ENCODE measurements at places on chromosomes 1 and 21.

- no peak overlapping the region for H3K4me3 ChIP-seq
- no peaks in the 10 kb centered on the region for H3K36me3 ChIP-seq
- no peaks in the 10 kb centered on the region for H3K27me3 ChIP-seq
- DNase-seq, result no peak
These were observed 8.9 kb upstream of the PRMT6 start for GRCh38 chr1:107047602-107048001.

GRCh38 chr1:110542725-110543124, 23.8 kb upstream of the KCNA10 start:
- no peak overlapping the region for H3K4me3 ChIP-seq
- H3K36me3 ChIP-seq, result no peaks in the 10 kb centered on the region
- no peaks in the 10 kb centered on the region for H3K4me1 ChIP-seq
- no peak for DNase-seq

- DNase-seq, result no peak
- no peak overlapping the region for H3K27ac ChIP-seq
- H3K27me3 ChIP-seq, result no peaks in the 10 kb centered on the region
- H3K4me3 ChIP-seq, result no peak overlapping the region
- H3K36me3 ChIP-seq, result no peaks in the 10 kb centered on the region
These were observed 284.8 kb downstream of the BACH1 start for GRCh38 chr21:29583424-29583924.

DNA sequence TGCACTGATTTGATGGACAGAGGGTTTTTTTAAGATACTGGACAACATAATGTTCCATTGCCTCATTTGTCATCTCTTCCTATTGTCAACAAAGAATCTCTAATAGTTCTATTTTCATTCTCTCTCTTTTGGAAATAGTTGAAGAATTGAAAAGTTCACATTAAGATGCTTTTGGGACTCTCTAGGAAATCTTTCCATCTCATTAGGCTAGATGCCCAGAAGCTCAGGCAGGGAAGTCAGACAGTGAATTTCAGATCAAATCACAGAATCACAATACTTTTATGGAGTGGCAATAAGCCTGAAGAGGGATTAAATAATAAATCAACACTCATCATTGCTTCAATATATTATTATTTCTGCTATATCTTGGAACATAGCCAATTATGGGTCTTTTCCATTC, 29.2 kb downstream of the NEGR1 start:
- H3K27me3 ChIP-seq, result no peaks in the 10 kb centered on the region
- no peak overlapping the region for H3K4me3 ChIP-seq
- H3K4me1 ChIP-seq, result no peaks in the 10 kb centered on the region
- no peak overlapping the region for H3K27ac ChIP-seq

DNA sequence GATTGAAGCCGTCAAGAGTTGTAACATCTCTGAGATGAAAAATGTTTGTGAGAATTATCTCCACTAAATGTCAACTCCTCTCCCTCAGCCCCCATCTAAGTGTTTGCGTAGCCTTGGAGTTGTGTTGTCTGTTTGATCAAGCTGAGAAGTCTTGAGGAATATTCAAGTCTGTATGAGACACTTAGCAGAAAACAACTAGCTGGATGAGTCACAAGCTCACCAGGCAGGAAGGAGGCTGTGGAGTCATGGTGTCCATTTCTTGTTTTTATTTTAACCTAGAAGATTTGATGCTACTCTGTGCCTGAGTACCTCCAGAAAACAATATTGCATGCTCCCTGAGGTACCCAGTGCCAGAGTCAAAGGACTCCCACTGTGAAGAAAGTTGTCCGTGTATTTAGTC, 211.6 kb upstream of the PLXNA2 start:
- H3K4me3 ChIP-seq, result no peak overlapping the region
- no peaks in the 10 kb centered on the region for H3K27me3 ChIP-seq
- no peaks in the 10 kb centered on the region for H3K36me3 ChIP-seq

DNA sequence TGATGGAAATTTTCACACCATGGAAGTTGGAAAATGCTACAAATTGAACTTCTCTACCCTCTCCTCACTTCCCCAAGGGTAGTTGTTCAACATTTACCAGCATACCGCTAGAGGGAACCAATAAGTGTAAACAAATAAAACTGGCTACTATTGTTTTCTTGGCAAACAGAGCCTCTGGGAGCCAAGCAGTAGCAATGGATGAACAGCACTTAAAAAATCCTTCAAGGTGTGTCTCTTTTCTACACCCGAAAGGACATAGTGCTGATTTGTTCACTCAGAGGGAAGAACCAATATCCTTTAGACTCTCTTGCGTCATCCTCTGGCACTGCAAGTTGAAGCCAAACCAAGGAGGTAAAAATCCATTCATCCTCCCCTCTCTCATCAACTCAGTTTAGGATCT, 161.5 kb downstream of the TBX15 start:
- no peaks in the 10 kb centered on the region for H3K36me3 ChIP-seq
- H3K27me3 ChIP-seq, result no peaks in the 10 kb centered on the region
- H3K4me1 ChIP-seq, result no peaks in the 10 kb centered on the region
- no peak overlapping the region for H3K4me3 ChIP-seq
- no peak overlapping the region for H3K27ac ChIP-seq

DNA sequence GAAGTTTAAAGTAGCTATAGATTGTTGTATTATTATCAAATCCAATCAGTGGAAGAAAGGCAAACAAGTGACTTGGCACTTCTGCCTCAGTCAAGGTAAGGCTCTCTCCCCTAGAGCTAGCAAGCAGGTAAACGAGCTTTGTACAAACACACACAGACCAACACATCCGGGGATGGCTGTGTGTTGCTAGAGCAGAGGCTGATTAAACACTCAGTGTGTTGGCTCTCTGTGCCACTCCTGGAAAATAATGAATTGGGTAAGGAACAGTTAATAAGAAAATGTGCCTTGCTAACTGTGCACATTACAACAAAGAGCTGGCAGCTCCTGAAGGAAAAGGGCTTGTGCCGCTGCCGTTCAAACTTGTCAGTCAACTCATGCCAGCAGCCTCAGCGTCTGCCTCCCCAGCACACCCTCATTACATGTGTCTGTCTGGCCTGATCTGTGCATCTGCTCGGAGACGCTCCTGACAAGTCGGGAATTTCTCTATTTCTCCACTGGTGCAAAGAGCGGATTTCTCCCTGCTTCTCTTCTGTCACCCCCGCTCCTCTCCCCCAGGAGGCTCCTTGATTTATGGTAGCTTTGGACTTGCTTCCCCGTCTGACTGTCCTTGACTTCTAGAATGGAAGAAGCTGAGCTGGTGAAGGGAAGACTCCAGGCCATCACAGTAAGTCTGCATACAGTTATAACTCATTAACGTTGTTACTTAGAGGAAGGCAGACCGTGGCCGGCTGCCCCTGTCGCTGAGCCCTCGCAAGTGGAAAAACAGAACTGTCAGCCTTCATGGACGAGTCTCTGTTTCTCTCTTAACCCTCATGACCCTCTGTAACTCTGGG, at the start of gene PALMD:
Gene PALMD (plus strand): TSS at position 415 of the 833 bp plus-strand sequence. CDS start 205 bp downstream, at position 620.
- no peak for DNase-seq
- H3K36me3 ChIP-seq, result no peaks in the 10 kb centered on the region
- peaks cover 23% of the 10 kb centered on the region for H3K4me1 ChIP-seq
- no peaks in the 10 kb centered on the region for H3K27me3 ChIP-seq
- peak within 1 kb of the TSS; percentile 64 for H3K27ac ChIP-seq

GRCh38 chr21:32520875-32521735, 64.2 kb downstream of the TCP10L start:
- H3K27ac ChIP-seq, result peak overlapping the region; percentile 77
- H3K4me1 ChIP-seq, result peaks cover 74% of the 10 kb centered on the region
- no peaks in the 10 kb centered on the region for H3K27me3 ChIP-seq
- H3K4me3 ChIP-seq, result no peak overlapping the region

GRCh38 chr1:206502812-206503211, 4.5 kb upstream of the RASSF5 start:
- no peaks in the 10 kb centered on the region for H3K27me3 ChIP-seq
- no peak overlapping the region for H3K27ac ChIP-seq
- H3K36me3 ChIP-seq, result no peaks in the 10 kb centered on the region

DNA sequence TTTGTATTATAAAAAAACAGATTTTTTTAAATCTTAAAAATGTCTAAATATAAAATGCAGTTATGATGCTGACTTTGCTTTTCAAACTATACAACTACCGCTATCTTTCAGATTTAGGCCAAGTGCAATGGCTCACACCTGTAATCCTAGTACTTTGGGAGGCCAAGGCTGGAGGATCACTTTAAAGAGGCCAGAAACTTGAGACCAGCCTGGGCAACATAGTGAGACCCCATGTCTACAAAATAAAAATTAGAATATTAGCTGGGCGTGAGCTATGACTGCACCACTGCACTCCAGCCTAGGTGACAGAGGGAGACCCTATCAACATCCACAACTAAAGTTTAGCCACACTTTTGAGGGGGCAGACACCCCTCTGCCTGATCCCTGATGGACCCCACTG, 20.3 kb downstream of the ZBTB17 start:
- peaks cover 82% of the 10 kb centered on the region for H3K4me1 ChIP-seq
- no peaks in the 10 kb centered on the region for H3K27me3 ChIP-seq
- no peak overlapping the region for H3K27ac ChIP-seq
- no peak for DNase-seq
- no peaks in the 10 kb centered on the region for H3K36me3 ChIP-seq
- no peak overlapping the region for H3K4me3 ChIP-seq

- no peaks in the 10 kb centered on the region for H3K36me3 ChIP-seq
- no peak for DNase-seq
- H3K4me1 ChIP-seq, result no peaks in the 10 kb centered on the region
- no peaks in the 10 kb centered on the region for H3K27me3 ChIP-seq
These were observed 1094.0 kb upstream of the B3GALT2 start for GRCh38 chr1:194280463-194280862.

DNA sequence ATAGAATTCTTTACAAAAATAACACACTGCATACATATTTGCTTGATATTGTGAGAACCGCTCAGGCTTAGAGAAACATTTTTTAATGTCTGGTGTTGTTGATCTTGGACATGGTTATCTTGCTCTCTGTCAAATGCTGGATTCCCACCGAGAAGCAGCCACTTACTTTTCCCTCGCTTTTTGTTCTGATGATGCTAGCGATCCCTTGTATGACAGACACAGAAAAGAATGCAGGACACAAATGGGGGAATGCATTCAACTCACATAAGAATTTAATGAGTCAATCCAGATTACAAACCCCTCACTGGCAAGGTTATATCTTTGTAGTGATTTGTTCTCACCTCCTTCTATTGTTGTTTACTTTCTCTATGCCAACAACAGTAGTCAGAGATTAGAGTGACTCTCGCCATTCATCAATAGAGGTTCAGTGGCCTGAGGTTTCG, 76.8 kb upstream of the AKT3 start:
- no peak overlapping the region for H3K27ac ChIP-seq
- DNase-seq, result no peak
- H3K27me3 ChIP-seq, result no peaks in the 10 kb centered on the region
- no peaks in the 10 kb centered on the region for H3K36me3 ChIP-seq
- no peaks in the 10 kb centered on the region for H3K4me1 ChIP-seq

DNA sequence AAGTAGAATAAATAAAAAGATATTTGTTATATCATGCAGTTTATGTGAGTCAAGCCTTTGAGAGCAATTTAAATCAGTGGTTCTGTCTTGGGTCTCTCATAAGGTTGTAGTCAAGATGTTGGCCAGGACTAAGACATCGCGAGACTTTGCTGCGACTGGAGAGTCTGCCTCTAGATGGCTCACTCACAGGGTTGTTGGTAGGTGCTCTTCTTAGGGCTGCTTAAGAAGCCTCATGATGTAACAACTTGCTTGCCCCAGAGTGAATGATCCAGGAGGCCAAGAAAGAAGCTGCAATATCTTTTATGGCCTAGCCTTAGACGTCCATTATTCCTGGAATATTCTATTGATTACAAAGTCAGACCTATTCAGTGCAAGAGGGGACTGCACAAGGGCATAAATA, 73.1 kb upstream of the CACHD1 start:
- H3K36me3 ChIP-seq, result no peaks in the 10 kb centered on the region
- no peaks in the 10 kb centered on the region for H3K27me3 ChIP-seq
- no peak overlapping the region for H3K4me3 ChIP-seq
- DNase-seq, result no peak
- no peaks in the 10 kb centered on the region for H3K4me1 ChIP-seq
- H3K27ac ChIP-seq, result no peak overlapping the region

- peaks cover 8% of the 10 kb centered on the region for H3K4me1 ChIP-seq
- H3K4me3 ChIP-seq, result no peak overlapping the region
- no peak overlapping the region for H3K27ac ChIP-seq
- H3K36me3 ChIP-seq, result no peaks in the 10 kb centered on the region
- no peaks in the 10 kb centered on the region for H3K27me3 ChIP-seq
These were observed 320.0 kb downstream of the PCP4 start for GRCh38 chr21:40187244-40187643.

DNA sequence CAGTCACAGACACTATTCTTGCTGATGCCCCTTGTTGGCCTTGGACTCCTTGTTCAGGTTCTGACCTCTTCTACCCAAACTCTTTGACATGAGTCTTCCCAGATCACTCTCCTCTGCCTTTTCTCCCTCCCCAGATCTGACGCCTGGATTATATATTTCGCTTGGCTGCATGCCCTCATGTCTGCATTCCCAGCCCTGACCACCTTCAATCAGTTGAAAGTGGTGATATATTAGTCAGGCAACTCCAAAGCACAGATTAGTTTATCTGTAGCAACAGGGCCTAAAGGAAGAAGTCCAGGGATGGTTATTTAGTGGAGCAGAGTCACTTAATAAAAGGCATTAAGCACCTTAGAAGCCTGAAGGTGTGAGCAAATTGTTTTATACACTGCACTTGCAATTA, 110.0 kb upstream of the GUCA2B start:
- no peaks in the 10 kb centered on the region for H3K4me1 ChIP-seq
- no peaks in the 10 kb centered on the region for H3K36me3 ChIP-seq
- no peak overlapping the region for H3K4me3 ChIP-seq

- no peak overlapping the region for H3K27ac ChIP-seq
- H3K27me3 ChIP-seq, result no peaks in the 10 kb centered on the region
- H3K36me3 ChIP-seq, result no peaks in the 10 kb centered on the region
- H3K4me1 ChIP-seq, result peaks cover 24% of the 10 kb centered on the region
These were observed 99.7 kb downstream of the RIPK4 start for GRCh38 chr21:41667136-41667535.

DNA sequence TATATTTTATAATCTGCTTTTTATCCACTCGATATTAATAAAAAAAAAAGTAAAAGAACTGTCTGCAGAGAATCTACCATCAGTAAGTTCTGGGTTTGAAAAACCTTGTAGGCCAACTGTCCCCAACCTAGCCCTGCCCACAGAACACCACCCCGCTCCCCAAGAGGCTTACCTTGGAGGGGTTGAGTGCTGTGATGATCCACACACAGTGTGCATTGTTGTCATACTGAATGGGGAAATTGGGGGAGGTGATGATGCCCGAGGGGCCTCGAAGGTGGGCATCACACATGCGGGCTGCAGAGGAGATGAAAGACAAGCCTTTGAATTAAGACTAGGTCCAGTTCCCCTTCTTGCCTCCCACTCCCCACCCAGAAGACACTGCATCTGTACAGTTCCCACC, 53.3 kb upstream of the HMGB4 start:
- H3K4me3 ChIP-seq, result no peak overlapping the region
- H3K4me1 ChIP-seq, result no peaks in the 10 kb centered on the region
- H3K27me3 ChIP-seq, result no peaks in the 10 kb centered on the region

- no peak overlapping the region for H3K4me3 ChIP-seq
- H3K36me3 ChIP-seq, result no peaks in the 10 kb centered on the region
- no peak overlapping the region for H3K27ac ChIP-seq
- no peak for DNase-seq
- H3K27me3 ChIP-seq, result no peaks in the 10 kb centered on the region
These were observed 22.1 kb upstream of the KCNA3 start for GRCh38 chr1:110696818-110697217.

- no peak overlapping the region for H3K27ac ChIP-seq
- no peak for DNase-seq
- no peaks in the 10 kb centered on the region for H3K4me1 ChIP-seq
- H3K27me3 ChIP-seq, result no peaks in the 10 kb centered on the region
- no peak overlapping the region for H3K4me3 ChIP-seq
These were observed 22.6 kb downstream of the NPL start for GRCh38 chr1:182811975-182812722.

- no peaks in the 10 kb centered on the region for H3K4me1 ChIP-seq
- no peaks in the 10 kb centered on the region for H3K27me3 ChIP-seq
- H3K4me3 ChIP-seq, result no peak overlapping the region
- H3K27ac ChIP-seq, result no peak overlapping the region
- DNase-seq, result no peak
These were observed 143.3 kb downstream of the DENND1B start for GRCh38 chr1:197632005-197632404.
